ENCODE measurements at places on chromosomes 12 and 14.

GRCh38 chr12:39296496-39296895 lies 146.4 kb downstream of the KIF21A start:
- DNase-seq = peak; percentile 33

- DNase-seq = no peak
Measured at GRCh38 chr14:22572562-22573058, 16.4 kb downstream of the DAD1 start.

DNA sequence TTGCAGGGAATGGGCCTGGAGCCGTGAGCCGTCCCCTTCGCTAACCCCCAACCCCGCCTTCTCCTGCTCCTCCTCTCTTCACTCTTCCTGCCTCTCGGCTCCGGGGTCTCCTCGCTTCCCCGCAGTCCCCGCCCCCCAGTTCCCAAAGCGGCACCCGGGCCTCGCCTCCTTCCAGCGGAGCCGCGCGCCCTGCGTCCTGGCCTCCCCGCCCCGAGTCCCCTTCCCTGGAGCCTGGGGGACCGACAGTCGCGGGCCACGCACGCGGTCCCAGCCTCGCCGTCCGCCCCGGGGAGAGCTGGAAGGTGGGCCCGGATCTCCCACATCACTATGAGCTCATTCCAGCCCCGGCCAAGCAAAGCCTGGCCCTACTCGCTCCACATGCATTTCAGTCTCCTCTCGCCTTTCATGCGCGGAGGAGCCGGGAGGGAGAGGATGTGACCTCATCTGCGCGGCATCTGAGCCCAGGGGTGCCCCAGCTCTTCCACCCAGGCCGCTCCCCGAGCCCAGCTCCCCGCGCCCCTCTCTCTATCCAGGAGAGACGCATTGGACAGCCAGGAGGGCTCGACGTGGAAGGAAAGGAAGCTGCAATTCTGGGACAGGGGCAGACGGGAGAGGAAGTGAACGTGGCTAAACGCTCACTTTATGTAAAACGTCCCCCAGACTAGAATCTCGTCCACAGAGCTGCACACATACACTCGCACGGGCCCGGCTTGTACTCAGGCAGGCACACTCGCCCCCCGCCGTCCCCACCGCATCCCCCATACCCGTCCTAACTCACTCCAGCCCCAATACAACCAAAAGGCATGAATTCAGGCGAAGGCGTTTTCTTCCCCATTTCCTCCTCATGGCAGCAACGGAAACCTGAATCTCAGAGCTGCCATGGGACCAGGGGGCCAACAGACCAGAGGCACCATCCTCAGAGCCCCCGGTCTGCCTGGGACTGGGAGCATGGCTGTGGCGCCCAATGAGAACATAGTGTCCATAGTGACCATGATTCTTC lies 108.7 kb upstream of the CCND2 start:
- peak; percentile 87 for DNase-seq

DNA sequence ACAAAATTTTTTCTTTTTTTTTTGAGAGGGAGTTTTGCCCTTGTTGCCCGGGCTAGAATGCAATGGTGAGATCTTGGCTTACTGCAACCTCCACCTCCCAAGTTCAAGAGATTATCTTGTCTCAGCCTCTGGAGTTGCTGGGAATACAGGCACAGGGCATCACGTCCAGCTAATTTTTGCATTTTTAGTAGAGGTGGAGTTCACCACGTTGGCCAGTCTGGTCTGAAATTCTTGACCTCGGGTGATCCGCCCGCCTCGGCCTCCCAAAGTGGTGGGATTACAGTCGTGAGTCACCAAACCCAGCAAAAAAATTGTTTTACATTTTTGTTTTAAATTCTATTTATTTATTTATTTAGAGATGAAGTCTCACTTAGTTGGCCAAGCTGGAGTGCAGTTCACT lies 4.7 kb upstream of the SLC2A14 start:
- DNase-seq = no peak

GRCh38 chr12:51904951-51905470 lies 2.3 kb upstream of the ACVRL1 start:
- no peak for DNase-seq

DNA sequence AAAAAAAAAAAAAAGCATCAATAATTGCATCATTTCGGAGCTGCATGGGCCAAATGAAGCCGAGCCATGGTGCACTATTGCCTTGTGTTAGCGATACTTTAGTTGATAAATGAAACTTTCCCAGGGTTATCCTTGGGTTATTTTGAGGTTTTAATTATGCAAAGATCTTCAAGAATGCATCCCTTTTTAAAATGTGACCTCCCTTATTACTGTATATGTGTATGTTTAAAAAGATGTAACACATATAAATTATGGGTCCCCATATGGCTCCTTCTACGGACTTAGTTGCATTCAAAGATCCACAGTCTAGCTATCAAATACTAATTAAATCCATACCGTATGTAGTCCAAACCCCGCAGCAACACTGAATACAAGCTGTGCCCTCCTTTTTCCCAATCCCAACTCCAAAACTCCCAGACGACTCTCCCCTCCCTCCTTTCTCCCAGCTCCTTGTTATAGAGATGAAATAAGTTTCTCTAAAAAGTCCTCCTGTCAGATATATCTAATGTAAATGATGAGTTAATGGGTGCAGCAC lies 129.3 kb upstream of the MAP1LC3B2 start:
- no peak for DNase-seq

DNA sequence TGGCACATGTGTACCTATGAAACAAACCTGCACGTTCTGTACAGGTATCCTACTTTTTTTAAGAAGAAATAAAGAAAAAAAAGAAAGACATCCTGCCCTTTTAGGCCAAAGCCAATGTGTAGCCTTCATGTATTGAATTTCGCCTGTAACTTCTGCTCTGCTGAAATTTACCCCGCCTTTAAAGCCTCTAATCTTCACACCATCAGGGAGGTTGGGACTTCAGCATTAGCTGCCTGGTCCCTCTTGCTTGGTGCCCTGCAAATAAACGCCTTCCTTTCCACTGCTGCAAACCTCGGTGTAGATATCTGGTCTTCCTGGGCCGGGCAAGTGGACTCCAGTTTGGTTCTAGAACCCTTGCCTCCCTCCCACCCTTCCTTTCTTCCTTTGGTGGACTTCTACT lies 2.6 kb upstream of the KRT71 start:
- DNase-seq = no peak

DNA sequence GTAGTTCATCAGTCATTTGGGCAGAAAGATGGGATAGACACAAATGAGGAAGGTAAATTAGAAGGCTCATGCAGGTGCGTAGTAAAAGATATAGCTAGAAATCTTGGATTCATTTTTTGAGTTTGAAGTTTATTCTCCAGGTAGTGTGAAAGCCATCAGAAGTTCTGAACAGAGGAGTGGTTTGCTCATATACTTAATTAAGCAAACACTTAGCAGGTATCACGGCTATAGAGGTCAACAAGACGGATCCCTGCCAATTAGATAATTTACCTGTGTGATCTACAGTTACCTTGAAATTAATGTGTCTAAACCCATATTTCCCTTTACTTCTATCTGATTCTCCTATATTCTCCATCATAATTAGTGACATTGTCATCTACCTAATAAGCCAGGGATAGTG lies 29.7 kb downstream of the PALS1 start:
- no peak for DNase-seq

GRCh38 chr12:96471368-96472050 lies 17.9 kb upstream of the CFAP54 start:
- DNase-seq = no peak

GRCh38 chr12:1890119-1890703 lies 28.2 kb downstream of the CACNA2D4 start:
- DNase-seq = no peak

GRCh38 chr12:125081427-125081826 lies 16.2 kb downstream of the AACS start:
- DNase-seq = no peak

- DNase-seq = no peak
Measured at GRCh38 chr14:35197015-35197414, 74.7 kb downstream of the PRORP start.

DNA sequence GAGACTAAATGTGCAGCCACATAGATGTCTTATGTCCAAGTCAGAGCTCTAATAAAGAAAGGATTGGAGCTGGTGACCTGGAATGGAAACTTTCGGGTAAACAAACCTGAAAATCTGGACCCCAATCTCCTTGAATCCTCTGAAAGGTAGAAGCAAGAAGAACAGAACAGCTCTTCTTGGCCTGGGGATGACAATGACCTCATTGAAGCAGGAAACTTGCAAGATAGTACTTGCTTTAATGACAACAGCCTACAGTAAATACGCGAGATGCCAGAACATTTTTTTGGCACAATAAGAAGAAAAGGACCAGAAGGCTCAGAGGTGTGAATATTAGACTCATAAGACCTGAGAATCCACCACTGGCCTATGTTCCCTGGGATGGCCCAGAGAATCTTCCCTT lies 4.1 kb upstream of the PRIMA1 start:
- DNase-seq = no peak

- no peak for DNase-seq
Measured at GRCh38 chr14:99937475-99938244, 127.6 kb upstream of the EVL start.

DNA sequence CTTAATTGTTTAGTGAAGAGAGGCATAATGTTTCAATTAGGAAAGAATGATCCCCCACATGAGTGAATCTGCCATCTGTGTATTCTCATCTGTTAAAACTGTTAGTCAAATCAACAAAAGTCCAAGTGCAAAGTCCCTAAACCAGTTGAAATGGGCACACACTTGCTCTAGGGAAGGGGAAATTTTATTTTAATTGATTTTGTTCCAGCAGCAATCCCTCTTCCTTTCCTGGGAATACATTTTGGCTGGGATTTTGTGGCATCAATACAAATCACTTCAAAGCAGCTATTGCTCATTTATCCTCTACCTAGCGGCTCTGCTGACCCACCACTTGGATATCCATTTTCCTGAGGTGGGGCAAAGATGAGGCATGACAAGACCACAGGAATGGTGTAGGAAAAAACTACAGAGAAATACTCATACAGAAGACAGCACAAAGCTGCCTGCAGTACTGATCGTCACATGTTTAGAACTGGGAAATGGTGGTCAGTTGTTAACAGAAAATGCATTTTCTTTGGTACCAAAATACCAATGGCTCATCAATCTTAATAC lies 9.8 kb upstream of the SSTR1 start:
- DNase-seq = no peak

DNA sequence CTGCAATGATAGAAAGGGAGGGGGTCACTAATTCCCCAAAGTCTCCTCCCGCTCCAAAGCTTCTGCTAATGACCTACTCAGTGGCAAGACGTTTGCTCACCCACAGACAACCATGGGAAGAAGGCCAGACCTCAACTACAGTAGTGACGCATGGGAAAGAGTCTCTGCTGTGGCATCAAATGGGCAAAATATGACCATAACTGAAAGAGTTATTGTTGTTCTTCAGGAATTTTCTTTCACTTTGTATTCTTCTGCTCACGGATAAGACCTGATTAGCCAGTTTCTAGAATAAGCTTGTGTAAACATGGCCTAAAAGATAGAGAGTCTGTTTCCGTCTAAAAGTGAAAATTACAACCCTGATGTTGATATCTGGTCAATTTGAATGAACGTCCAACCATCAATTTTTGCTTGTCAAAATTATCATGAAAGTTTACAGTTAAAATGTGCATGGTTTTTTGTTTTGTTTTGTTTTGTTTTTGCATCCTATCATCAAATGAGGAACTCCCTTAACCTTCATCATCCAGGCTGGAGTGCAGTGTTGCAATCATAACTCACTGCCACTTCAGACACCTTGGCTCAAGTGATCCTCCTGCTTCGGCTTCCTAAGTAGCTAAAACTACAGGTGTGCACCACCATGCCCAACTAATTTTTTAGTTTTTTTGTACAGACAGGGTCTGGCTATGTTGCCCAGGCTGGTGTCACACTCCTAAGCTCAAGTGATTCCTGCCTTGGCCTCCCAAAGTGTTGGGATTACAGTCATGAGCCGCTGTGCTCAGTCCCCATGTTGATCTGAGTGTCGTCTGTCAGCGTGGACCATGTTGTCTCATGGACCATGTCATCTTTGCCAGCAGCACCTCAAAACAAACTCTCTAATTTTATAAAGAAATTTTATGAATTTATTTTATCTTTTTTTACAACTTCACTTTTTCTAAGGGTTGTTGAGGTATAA lies 7.0 kb downstream of the KRT6B start:
- no peak for DNase-seq

- no peak for DNase-seq
Measured at GRCh38 chr12:22481547-22482104, 62.7 kb downstream of the C2CD5 start.

- DNase-seq = peak; percentile 16
Measured at GRCh38 chr14:96267336-96267735, 11.3 kb downstream of the BDKRB1 start.

DNA sequence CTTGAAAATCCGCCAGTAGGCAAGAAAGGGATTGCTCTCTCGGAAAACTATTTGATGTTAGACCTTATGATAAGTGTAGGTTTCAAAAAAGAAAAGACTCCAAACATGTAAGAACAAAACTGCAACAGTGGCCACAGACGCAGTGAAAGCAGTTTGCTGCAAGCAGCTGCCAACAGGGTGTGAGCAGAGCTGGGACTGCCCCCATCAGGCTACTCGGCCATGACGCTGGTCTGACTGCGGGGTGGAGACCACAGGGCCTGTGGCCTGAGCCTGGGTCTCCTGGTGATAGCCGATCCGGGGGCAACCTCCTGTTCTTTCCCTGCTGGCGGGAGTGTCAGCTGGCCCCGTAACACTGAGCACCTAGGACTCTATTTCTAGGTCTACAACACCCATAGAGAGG lies 63.2 kb downstream of the AMN start:
- DNase-seq = no peak

DNA sequence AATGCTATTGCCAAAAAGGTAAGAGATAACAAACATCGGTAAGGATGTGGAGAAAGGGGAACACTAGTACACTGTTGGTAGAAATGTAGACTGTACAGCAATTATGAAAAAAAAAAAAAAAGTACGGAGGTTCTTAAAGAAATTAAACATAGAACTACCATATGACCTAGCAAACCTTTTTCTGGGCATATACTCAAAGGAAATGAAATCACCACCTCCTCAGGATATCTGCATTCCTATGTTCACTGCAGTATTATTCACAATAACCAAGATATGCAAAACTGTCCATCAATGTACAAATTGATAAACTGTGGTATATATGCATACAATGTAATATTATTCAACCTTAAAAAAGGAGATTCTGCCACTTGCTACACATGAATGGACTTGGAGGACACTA lies 60.7 kb downstream of the INSM2 start:
- DNase-seq = no peak

- DNase-seq = no peak
Measured at GRCh38 chr14:65580973-65581372, 168.4 kb downstream of the FUT8 start.

- no peak for DNase-seq
Measured at GRCh38 chr12:20339060-20339459, 29.3 kb upstream of the PDE3A start.

- DNase-seq = no peak
Measured at GRCh38 chr14:97687944-97688630, 890.9 kb downstream of the VRK1 start.

DNA sequence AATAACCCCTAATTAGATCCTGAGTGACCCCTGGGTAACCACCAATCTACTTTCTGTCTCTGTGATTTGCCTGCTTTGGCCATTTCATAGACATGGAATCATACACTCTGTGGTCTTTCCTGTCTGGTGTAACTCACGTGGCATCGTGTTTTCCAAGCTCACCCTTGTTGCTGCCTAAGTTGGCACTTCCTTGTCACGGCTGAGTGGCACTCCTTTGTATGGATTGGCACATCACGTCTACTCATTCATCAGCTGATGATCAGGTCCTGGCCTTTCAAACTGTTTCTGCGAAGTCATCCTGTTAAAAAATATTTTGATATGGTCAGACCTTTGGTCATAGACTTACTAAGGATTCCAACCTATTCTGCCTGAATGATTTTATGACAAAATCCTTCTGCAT lies 87.7 kb downstream of the GLT1D1 start:
- no peak for DNase-seq
